ENCODE measurements at places on chromosomes 3 and 15. TPM values are rescaled to one million over a fixed set of nuclear protein-coding genes. Genes with fewer than 3 reads are reported as not detected.

DNA sequence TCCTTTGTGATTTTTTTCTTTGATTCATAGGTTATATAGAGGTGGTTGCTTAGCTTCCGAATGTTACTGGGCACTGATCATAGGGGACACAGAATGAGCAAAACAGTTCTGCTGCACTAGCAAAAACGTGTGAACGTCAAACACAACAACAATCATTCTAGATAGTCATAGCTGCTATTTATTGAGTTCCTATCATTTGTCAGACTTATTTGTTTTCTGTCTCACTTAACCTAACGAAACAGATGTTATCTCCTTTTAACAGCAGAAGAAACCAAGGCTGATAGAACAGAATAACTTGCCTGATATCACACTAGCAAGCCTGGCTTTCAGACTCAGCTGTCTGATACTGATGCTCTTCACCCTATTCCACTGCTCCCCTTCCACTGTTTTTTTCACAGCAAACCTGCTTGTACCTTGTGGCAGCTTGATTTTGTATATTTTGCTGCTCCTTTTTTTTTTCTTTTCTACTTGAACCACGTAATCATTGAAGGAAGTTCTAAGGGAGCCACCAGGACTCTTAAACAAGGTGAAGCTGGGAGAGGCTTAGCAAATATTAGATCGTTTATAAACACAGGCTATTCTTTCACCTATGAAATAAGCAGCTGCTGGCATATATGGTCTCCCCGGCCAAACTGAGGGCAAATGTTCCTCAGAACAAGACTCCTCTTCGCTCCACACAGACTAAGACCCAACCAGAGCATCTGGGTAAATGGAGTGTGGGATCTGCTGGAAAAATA lies 78.8 kb downstream of the MCF2L2 start:
- no peak for DNase-seq
- H3K4me1 ChIP-seq: no peaks in the 10 kb centered on the region
- H3K27me3 ChIP-seq: no peaks in the 10 kb centered on the region
- H3K4me3 ChIP-seq: no peak overlapping the region
- H3K36me3 ChIP-seq: no peaks in the 10 kb centered on the region

- no peaks in the 10 kb centered on the region for H3K36me3 ChIP-seq
- DNase-seq: peak; percentile 65
- H3K4me3 ChIP-seq: peak overlapping the region; percentile 13
- H3K27me3 ChIP-seq: peaks cover 3% of the 10 kb centered on the region
- H3K27ac ChIP-seq: no peak overlapping the region
- peaks cover 10% of the 10 kb centered on the region for H3K4me1 ChIP-seq
Observed at GRCh38 chr3:11060500-11061251, 68.1 kb downstream of the SLC6A1 start.

- H3K4me3 ChIP-seq: no peak overlapping the region
- DNase-seq: no peak
- H3K27me3 ChIP-seq: peaks cover 19% of the 10 kb centered on the region
Observed at GRCh38 chr15:89707577-89707976, 17.0 kb downstream of the WDR93 start.

- DNase-seq: peak; percentile 88
- H3K4me3 ChIP-seq: peak overlapping the region; percentile 67
- H3K27ac ChIP-seq: peak overlapping the region; percentile 29
- H3K4me1 ChIP-seq: peaks cover 17% of the 10 kb centered on the region
- H3K27me3 ChIP-seq: no peaks in the 10 kb centered on the region
Observed at GRCh38 chr15:90902040-90902839, 862 bp upstream of the MAN2A2 start.

DNA sequence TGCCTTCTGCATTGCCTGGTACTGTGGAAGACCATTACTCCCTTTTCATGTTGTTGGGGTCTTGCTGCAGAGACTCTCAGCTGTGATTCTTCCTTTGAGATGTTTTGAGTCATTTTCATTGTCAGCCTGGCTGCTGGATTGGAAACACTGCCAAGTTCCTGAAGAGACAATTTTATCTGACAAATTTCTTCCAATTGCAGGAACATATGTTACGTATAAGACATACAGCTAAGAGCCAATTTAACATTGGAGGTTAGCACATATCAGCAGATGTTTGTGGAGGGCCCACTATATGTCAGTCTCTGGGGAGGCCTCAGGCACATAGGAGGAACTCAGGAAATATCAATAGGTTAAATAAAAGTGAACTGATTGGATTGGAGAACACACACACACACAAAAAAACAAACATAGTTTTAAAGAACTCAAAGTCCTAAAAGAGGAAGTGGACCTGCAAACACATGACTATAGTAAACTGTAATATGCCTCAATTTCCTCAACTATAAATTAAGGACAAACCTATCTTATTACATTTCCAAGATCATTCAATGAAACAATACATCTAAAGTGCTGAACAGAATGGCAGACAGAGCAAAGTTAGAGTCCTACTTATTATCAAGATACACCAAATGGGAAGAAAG lies 172.3 kb downstream of the MYRIP start:
- H3K4me3 ChIP-seq: no peak overlapping the region
- no peaks in the 10 kb centered on the region for H3K4me1 ChIP-seq
- no peaks in the 10 kb centered on the region for H3K27me3 ChIP-seq
- no peaks in the 10 kb centered on the region for H3K36me3 ChIP-seq
- H3K27ac ChIP-seq: no peak overlapping the region

DNA sequence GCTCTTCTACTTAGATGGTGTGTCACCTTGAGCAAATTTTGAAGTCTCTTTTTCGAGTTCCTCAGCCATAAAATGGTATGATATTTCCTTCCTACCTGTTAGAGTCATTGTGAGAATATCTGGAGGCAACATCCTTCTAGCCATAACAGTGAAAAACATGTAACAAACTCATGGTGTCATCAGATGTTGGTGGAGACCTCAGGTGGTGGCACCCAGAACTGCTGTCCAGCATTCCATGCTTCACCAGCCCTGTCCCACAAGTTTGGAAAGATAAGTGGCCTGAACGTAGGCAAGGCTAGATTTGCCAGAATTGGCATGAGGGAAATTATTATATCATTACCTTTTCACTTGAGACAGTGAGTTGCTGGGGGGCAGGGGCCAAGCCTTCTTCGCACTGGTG lies 30.4 kb downstream of the GASK1A start:
- no peak overlapping the region for H3K27ac ChIP-seq
- no peaks in the 10 kb centered on the region for H3K27me3 ChIP-seq
- H3K4me1 ChIP-seq: no peaks in the 10 kb centered on the region
- DNase-seq: no peak
- no peak overlapping the region for H3K4me3 ChIP-seq

DNA sequence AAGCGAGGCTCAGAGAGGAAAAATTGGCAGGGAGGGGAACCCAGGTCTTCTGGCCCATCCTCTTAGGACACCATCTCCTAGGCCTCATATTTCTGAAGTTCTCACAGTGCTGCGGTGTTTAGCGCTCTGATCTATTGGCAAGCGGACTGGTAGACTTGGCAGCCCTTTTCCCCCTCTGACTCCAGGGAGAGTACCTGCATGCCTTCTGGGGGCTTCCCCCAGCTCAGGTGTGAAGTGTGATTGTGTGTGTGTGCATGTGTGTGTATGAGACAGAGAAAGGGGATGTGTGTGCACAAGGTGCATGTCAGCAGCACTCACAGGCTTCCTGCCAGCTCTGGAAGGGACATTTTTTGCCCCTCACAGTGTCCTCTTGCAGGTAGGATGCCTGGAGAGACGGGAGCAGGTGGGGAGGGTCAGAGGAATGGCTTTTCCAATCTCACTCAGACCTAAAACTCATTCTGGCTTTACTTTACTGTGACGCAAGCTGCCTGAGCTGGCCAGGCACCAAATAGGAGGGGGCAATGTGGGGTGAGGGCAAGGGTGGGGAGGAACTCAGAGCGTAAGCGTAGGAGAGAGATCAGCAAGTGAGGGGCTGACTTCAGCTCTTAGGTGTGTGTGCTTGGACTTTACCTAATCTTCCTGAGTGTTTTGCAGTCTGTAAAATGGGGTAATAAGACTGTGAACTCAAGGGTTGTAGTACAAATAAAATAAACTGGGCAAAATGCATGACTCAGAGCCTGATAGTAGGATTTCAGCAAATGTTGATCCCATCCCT lies 4.0 kb upstream of the IL17RE start:
- no peaks in the 10 kb centered on the region for H3K27me3 ChIP-seq
- no peak for DNase-seq
- peaks cover 20% of the 10 kb centered on the region for H3K36me3 ChIP-seq
- H3K4me3 ChIP-seq: no peak overlapping the region

- no peak overlapping the region for H3K4me3 ChIP-seq
- no peaks in the 10 kb centered on the region for H3K36me3 ChIP-seq
- no peaks in the 10 kb centered on the region for H3K27me3 ChIP-seq
- no peaks in the 10 kb centered on the region for H3K4me1 ChIP-seq
- H3K27ac ChIP-seq: no peak overlapping the region
- DNase-seq: no peak
Observed at GRCh38 chr3:153958635-153959595, 162.3 kb upstream of the ARHGEF26 start.

SLC28A1 gene
- not detected for total RNA-seq

GRCh38 chr3:55654123-55654760 lies 167.1 kb upstream of the WNT5A start:
- H3K36me3 ChIP-seq: no peaks in the 10 kb centered on the region
- DNase-seq: no peak
- no peak overlapping the region for H3K27ac ChIP-seq
- no peak overlapping the region for H3K4me3 ChIP-seq

GRCh38 chr3:125220727-125221429 lies 8.3 kb upstream of the SLC12A8 start:
- DNase-seq: no peak
- H3K36me3 ChIP-seq: no peaks in the 10 kb centered on the region
- H3K27me3 ChIP-seq: no peaks in the 10 kb centered on the region
- no peak overlapping the region for H3K4me3 ChIP-seq
- H3K4me1 ChIP-seq: peaks cover 4% of the 10 kb centered on the region
- no peak overlapping the region for H3K27ac ChIP-seq

- no peak overlapping the region for H3K4me3 ChIP-seq
- H3K27ac ChIP-seq: no peak overlapping the region
- no peaks in the 10 kb centered on the region for H3K36me3 ChIP-seq
- DNase-seq: no peak
- no peaks in the 10 kb centered on the region for H3K4me1 ChIP-seq
Observed at GRCh38 chr3:154779571-154779970, 300.5 kb upstream of the MME start.

CCDC80 gene
- 58.4 TPM for total RNA-seq

GASK1A gene
- not detected for total RNA-seq

GRCh38 chr3:47849699-47850563 lies 47.0 kb downstream of the DHX30 start:
- no peaks in the 10 kb centered on the region for H3K27me3 ChIP-seq
- H3K4me3 ChIP-seq: no peak overlapping the region
- no peak for DNase-seq
- no peaks in the 10 kb centered on the region for H3K4me1 ChIP-seq

DNA sequence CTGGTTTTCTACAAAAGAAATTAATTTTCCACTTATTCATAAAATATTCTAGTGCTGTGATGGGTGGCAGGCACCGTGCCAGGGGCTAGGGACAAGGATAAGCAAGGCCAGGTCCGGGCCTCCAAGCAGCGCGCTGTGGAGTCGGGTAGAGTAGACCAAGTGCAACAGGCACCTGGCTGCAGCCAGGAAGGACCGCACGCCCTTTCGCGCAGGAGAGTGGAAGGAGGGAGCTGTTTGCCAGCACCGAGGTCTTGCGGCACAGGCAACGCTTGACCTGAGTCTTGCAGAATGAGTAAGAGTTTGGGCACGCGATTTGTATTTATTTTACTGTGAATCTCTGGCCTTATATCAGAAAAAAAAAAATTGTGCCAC lies at the start of gene CASR:
TSS of gene CASR (plus strand) at position 148 of the 372 bp plus-strand sequence. CDS start 70,522 bp downstream, outside the sequence.
- H3K4me3 ChIP-seq: no peak within 1 kb of the TSS
- no peaks in the 10 kb centered on the region for H3K4me1 ChIP-seq
- no peaks in the 10 kb centered on the region for H3K36me3 ChIP-seq
- no peak within 1 kb of the TSS for H3K27ac ChIP-seq
- H3K27me3 ChIP-seq: no peaks in the 10 kb centered on the region

DNA sequence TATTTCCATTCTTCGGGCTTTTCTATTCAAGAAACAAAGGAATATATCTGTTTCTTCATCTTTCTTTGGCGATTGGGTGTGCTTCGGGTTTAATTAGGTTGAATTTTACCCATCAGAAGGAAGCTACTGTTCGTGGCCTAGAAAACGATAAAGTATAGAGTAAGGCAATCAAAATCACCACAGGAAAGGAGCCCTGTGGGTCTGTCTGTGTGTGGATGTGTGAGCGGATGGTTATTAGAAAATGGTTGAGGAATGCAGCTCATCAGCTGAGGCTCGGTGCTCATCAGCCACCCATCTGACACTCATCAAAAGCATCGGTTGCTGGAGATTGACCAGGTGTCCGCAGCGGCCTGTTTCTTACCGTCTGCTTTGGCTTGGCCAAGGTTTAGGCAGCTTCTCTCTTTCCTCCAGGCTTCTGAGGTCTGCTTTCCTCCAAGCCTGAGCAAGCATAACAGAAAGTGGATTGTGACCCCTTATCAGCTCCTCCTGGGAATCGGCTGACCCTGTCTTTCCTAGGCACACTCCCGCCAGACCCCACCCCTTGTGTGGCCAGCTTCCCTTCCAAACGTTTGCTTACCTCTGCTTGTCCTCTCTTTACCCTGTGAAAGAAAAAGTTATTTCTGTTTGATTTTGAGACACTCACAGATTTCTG lies 17.6 kb upstream of the ISLR start:
- DNase-seq: no peak
- H3K27ac ChIP-seq: no peak overlapping the region
- H3K36me3 ChIP-seq: no peaks in the 10 kb centered on the region

SRGAP3 gene
- 0.78 TPM for total RNA-seq

- no peaks in the 10 kb centered on the region for H3K27me3 ChIP-seq
- no peak overlapping the region for H3K27ac ChIP-seq
Observed at GRCh38 chr15:56232058-56232457, 11.6 kb downstream of the RFX7 start.

ATP13A5 gene
- total RNA-seq: not detected

DNA sequence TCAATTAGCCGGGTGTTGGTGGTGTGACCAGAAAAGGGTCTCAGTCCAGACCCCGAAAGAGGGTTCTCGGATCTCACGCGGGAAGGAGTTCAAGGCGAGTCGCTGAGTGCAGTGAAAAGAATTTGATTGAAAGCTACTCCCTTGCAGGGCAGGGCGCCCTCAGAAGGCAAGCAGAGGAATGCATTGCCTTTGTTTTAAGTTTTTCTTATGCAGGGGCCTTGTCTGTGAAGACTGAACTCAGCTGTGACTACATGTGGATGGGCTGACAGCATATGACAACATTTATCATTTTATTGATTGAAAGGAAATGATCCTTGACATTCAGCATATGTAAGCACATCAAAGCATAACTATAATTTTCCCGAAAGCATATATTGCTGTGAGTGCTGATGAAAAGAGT lies 11.8 kb downstream of the CPN2 start:
- no peaks in the 10 kb centered on the region for H3K4me1 ChIP-seq
- no peaks in the 10 kb centered on the region for H3K27me3 ChIP-seq
- DNase-seq: no peak
- no peak overlapping the region for H3K4me3 ChIP-seq
- no peak overlapping the region for H3K27ac ChIP-seq
- no peaks in the 10 kb centered on the region for H3K36me3 ChIP-seq

DNA sequence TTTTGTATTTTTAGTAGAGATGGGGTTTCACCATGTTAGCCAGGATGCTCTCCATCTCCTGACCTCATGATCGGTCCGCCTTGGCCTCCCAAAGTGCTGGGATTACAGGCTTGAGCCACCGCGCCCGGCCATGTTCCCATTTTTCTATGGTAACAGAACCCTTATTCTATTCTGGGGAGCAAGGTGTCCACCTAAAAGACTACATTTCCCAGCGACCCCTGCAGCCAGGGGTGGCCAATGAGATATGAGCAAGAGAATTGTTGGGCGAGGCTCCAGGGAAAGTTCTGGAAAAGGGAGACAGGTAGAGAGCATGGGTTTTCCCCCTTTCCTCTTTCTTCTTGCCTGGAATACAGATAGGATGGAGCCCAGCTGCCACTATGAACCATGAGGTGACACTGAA lies 96.9 kb downstream of the LINGO1 start:
- H3K27me3 ChIP-seq: no peaks in the 10 kb centered on the region
- no peak overlapping the region for H3K27ac ChIP-seq
- no peaks in the 10 kb centered on the region for H3K36me3 ChIP-seq
- no peak overlapping the region for H3K4me3 ChIP-seq
- no peaks in the 10 kb centered on the region for H3K4me1 ChIP-seq

P2RY1 gene
- total RNA-seq: under 0.01 TPM

All from SJSA1 (cell line).